ENCODE measurements at places on chromosomes 11 and 22.
A peak's percentile ranks its signal among the peaks of the same experiment; 100 is the strongest.

GRCh38 chr11:88683024-88683423 is 345.5 kb upstream of the CTSC start:
- DNase-seq = no peak

GRCh38 chr22:37275622-37276021 is 6.7 kb upstream of the CYTH4 start:
- peak; percentile 52 for DNase-seq

GRCh38 chr22:44170470-44170869 is 10.3 kb upstream of the PARVG start:
- DNase-seq = no peak

- peak; percentile 9 for DNase-seq
Observed at GRCh38 chr22:37239336-37240239, 4.5 kb downstream of the RAC2 start.

GRCh38 chr11:126892756-126893155 is 107.8 kb downstream of the KIRREL3 start:
- DNase-seq = no peak

GRCh38 chr22:36386900-36387708 is 663 bp downstream of the MYH9 start:
- peak; percentile 70 for DNase-seq

- DNase-seq = no peak
Observed at GRCh38 chr11:124876818-124877630, 11.8 kb downstream of the ROBO3 start.

DNA sequence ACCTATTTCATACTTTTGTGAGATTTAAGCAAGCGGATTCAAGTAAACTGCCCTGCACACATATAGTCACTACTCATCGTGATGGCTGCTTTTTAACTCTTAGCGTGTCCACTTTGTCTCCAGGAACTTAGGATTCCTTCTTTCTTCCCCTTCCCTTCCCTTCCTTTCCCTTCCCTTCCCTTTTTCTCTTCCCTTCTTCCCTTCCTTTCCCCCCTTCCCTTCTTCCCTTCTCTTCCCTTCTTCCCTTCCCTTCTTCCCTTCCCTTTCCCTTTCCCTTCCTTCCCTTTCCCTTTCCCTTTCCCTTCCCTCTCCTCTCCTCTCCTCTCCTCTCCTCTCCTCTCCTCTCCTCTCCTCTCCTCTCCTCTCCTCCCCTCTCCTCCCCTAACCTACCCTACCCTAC is 65.9 kb downstream of the LIF start:
- no peak for DNase-seq

DNA sequence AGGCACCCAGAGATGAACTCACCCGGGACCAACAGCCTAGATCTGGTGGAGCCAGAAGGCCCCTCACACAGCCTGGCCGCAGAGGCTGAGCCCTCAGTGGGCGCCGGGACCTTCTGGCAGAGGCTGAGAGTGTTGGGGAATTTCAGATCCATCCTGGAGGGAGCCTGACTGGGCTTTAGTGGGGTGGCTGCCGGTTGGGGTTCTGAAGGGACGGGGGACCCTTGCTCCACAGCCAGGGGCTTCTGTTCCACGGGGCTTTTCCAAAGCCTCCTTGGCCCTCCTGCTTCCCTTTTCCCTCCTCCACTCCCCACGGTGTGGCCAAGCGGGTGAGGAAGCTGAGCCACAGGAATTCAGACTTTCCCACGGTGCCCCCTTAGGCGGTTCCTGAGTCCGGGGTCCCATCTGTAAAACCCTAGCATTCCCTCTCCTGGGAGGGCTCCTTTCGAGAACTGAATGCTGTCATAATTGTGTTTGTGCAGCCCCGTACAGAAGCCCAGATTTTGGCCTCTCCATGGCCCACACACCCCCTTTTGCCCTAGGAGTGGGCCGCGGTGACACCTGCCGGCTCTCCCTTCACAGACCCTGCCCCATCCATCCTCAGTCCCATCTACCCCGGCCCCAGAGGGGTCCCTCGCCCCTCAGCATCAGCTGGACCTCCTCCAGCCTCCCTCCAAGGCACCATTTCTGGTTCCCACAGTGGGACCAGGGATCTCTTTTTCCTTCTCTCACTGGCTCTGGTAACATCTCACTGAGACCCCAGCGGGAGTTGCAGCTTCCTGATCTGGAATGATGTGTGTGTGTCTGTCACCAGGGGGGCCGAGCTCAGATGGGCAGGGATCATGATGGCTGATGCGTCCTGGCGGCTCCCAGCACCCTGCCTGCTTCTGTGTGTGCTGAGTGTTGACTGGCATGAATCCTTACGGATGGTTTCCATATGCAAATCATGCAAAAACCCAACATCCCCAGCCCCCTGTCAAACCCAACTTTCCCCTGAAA is 1048.4 kb downstream of the TBC1D22A start:
- DNase-seq = no peak

GRCh38 chr22:23107487-23108248 is 34.1 kb downstream of the RSPH14 start:
- DNase-seq = no peak

DNA sequence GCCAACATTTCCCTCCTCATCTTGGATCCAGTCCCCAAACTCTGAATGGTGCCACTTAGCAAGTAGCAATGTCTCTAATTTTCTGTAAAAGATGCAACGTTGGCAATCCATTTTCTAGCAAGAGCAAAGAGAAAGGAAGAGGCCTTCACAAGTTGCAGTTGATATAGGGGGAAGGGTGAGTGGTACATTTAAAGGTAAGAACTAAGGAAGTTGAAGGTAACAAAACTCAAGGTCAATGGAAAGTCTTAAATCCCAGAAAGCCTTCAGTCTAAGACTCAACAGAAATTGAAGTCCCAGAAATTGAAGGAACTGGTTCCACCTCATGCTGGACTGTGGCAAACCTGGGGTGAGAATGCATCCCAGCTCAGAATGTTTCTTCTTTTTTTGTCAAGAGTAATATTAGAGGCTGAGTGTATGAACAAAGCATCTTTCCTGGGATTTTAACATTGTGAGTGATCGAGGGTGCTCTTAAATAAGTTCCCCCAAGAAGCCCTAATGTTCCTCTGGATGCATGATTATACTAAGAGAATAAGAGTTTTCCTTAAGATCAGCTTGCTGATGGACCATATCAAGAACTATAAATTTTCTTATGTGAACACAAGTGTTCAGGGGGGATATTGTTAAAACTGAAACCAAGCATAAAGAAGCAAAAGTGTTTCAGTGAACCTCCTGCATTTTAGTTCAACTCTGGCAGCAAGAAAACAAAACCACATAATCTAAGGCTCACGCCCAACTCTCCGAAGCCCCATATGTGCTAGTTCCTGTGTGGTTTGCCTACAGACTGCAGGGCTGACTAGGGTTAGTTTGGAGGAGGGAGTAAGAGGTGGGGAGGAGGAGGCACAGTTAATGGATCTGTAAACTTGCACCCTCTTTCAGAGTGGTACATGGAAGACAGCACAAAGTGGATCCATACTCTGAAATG is at the start of gene GRAP2:
Gene GRAP2 (plus strand): TSS at position 779 of the 922 bp plus-strand sequence. CDS start 46,023 bp downstream, outside the sequence.
- peak; percentile 64 for DNase-seq

GRCh38 chr11:36608491-36609199 is 10.6 kb upstream of the RAG2 start:
- DNase-seq = no peak

DNA sequence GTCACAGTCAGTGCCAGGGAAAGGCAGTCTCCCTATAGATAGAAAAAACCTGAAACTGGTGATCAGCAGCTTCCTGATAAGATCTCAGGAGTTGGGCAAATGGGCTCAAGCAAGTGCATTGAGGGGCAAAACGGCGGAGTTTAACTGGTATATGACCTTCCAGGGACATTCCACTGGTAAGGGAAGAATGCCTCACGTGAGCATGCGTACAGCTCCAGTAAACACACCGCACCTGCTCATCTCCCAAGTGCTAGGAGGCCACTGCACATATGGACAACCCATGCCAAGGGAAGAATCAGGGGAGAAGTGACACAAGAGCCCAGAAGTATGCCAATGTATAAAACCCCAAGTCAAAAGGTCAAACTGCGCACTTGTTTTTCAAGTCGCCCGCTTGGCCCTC is 11.6 kb downstream of the HEPHL1 start:
- no peak for DNase-seq

DNA sequence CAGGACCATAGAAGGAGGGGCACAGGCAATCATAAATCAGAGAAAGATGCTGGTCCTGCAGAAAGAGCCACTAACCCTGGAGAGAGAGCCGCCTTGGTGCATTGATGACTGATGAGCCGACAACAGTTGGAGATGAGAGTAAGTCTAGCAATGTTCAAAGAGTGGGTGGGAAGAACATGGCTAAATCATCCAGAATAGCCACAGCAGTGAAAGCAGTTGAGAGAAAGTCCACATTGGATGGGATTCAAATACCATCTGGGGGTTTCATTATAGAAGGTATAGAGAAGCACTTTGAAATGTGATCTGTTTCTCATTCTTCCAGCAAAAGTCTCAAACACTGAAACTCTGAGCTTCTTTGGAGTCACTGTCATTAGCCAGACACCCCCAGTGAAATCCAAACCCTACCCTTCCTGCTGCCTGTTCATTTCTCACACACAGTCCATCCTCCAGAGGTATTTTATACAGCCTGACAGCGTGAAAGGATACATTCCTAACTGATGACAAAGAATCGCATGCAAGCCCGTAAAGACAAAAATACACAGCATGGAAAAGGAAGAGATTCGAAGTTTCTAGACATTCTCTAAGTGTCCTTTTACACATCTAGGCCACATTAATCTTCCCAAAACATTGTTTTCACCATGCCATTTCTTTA is 303.1 kb upstream of the MPPED2 start:
- DNase-seq = no peak

DNA sequence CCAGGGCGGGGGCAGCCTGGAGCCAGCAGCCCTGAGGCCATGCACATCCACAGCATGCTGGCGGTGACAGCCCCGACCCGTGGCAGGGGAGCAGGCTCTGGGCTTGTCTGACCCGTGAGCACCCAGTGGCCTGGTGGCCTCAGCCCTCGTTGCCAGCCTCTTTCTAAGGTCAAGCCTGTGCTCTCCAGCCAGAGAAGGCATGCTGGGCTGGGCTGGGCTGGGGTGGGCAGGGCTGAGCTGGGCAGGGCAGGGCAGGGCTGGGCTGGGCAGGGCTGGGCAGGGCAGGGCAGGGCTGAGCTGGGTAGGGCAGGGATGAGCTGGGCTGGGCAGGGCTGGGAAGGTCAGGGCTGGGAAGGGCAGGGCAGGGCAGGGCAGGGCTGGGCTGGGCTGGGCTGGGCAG is 10.6 kb downstream of the H19 start:
- DNase-seq = no peak

DNA sequence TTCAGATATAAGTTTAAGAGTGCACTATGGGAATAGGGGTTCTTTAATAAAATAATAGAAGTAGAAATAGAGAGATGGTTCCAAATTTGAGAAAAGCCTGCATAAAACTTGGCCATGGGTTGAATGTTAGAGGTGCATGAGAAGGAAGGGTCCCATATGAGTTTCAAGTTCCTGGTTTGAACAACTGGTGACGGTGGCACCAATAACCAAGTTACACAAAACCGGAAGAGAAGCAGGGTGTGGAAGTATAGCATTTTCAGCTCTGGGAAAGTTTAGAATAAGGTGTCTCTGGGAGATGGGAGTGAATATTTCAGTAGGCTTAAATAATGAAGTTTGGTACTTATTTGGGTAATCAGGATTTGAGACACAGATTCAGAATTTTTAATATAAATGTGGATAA is 2.4 kb downstream of the CASP1 start:
- no peak for DNase-seq

- DNase-seq = no peak
Observed at GRCh38 chr22:17789379-17790200, 15.3 kb upstream of the BID start.

DNA sequence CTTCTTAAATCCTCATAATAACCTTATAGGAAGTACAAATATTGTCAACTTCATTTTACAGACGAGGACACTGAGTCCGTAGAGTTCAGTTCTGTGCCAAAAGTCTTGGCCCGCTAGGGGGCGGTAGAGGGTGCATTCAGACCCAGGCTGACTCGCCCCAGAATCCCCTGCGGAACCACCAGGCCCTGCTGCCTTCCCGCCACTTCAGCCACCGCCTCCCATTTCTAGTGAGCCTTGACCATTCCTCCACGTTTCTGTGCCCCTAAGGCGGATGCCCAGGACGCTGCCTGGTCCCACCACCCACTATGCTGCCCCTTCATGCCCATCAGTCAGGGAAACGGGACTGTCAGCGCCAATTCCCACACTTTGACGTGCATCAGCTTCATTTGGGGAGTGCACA is 19.1 kb downstream of the SYT13 start:
- DNase-seq = peak; percentile 30

DNA sequence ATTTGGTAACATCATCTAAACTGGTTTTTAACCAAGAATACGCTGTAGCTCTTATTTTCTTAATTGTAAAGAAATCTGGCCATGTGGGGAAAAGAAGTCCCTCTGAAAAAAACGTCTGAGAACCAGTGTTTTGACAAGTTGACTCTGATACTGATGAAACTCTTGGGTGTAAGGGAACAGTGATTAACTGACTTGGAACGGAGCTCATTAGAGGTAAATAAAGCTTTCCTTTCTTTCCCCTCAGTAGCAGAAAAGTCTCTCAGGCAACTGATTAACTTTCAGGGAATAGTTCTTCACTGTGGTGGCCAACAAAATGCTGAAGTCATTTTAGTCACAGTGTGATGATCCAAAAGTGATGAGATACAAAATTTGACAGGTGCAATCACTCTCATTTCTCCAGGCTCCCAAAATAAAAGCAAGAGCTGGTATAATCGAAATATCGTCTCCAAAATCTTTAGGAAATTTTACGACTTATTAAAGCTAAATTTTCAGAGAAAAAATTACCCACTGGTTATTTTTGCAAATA is 52.3 kb downstream of the SLC36A4 start:
- no peak for DNase-seq

- DNase-seq = no peak
Observed at GRCh38 chr11:66716996-66717395, 12.0 kb downstream of the SPTBN2 start.

DNA sequence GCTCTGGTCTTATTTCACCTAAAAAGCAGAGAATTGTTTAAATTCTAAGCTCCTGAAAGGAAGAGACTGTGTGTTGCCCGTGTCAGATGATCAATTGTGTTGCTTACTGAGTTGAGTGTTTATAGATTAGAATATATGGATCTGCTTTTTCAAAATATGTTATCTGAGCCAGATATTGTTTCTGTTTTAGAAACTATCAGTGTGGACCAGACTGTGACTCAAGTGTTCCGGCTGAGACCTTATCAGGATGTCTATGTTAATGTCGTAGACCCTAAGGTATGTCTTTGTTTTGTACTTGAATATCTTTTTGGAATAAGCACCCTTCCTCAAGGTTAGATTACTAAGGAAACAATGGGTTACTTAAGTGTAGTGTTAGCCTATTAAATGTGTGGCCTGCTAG is 11.0 kb downstream of the DEPDC5 start:
- DNase-seq = no peak
